ENCODE measurements at places on chromosomes 13 and 19. TPM values are rescaled to one million over a fixed set of nuclear protein-coding genes. Genes with fewer than 3 reads are reported as not detected.
A peak's percentile ranks its signal among the peaks of the same experiment; 100 is the strongest.

- no peak for DNase-seq
Observed at GRCh38 chr19:3056417-3057088, 5.7 kb downstream of the TLE5 start.

DNA sequence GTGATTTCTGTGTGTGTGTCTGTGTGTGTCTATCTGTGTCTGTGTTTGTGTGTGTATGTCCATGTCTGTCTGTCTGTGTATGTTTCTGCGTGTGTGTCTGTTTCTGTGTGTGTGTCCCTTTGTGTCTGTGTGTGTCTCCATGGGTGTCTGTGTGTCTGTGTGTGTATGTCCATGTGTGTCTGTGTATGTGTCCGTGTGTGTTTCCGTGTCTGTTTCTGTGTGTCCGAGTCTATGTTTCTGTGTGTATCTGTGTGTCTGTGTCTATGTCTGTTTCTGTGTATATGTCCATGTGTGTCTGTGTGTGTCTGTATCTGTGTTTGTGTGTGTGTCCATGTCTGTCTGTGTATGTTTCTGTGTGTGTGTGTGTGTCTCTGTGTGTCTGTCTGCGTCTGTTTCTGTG lies 276.3 kb upstream of the SOX1 start:
- no peak for DNase-seq

- no peak for DNase-seq
Observed at GRCh38 chr13:40598569-40598968, 67.9 kb downstream of the FOXO1 start.

- no peak for DNase-seq
Observed at GRCh38 chr13:52878831-52879230, 30.4 kb upstream of the PCDH8 start.

DNA sequence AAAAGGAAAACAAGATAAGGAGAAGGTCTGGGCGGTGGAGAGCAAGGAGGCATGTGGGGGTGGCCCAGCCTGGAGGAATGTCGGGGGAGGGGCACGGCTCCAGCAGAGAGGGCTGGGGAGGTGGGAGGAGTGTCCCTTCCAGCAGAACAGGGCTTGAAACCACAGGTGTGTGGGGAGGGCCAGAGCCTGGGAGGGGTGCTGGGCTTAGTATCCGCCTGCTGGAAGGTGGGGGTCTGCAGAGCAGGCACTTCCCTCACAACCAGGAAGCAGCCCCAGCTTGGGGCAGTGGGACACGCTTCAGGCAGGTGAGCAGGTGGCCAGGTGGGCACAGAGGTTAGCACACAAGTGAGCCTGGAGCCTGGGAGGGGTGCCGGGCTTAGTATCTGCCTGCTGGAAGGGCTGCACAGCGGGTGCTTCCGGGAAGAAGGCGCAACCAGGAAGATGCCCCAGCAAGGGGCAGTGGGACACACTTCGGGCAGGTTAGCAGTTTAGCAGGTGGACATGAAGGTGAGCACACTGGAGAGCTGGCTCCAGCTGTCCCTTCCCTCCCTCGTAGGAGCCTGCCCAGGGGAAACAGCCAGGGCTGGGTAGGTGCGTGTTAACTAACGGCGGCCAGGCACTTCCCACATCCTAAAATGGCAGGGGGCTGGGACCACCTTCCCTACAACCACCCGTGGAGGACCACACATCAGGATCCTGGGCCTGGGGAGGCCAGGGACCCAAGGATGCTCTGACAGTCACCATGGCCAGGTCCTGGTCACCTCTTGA lies 3.0 kb downstream of the GAS6 start:
- DNase-seq: no peak

The UBAC2 gene
- total RNA-seq: 44.0 TPM

- no peak for DNase-seq
Observed at GRCh38 chr19:805166-805551, 7.9 kb downstream of the PTBP1 start.

- DNase-seq: no peak
Observed at GRCh38 chr19:41495589-41495988, 52.6 kb downstream of the ERICH4 start.

- no peak for DNase-seq
Observed at GRCh38 chr13:108120302-108120701, 95.0 kb downstream of the LIG4 start.

- DNase-seq: no peak
Observed at GRCh38 chr13:29716493-29716892, 121.0 kb upstream of the SLC7A1 start.

- no peak for DNase-seq
Observed at GRCh38 chr19:5617080-5617479, 5.5 kb downstream of the SAFB2 start.

DNA sequence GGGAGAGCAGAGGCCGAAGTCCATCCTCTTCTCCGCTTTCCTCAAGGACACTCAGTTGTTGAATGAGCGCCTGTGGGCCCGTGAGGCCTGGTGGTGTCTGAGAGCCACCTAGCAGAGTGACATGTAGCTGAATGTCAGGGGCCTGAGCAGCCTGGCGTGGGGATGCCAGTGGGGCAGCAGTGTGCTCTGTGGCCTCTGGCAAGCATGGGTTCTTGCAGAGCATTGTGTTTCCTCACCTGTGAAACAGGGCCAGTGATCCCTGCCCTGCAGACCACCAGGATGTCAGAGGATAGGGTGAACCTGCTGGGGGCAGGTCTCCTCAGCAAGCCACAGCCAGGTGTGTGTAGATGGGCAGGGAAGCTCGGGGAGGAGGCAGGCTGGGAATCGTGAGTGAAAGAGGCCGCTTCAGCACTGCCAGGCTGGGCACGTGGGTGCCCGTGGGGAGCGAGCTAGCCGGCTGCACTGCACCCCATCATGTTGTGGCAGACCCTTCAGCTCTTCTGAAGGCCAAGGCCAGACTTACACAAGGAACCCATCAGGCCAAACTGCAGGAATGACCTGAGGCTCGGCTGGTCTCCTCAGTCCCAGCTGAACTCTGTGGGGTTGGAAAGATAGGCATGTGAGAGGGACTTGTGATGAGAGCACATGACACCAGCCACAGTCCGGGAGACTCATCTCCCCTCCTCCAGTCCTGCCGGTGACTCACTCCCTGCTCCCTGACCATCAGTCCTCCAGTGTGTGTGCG lies 5.0 kb downstream of the PPP1R37 start:
- DNase-seq: peak; percentile 90

- no peak for DNase-seq
Observed at GRCh38 chr13:78228211-78228610, 309.6 kb upstream of the EDNRB start.

GRCh38 chr19:8515317-8515716 lies 1.4 kb upstream of the ZNF414 start:
- DNase-seq: no peak

GRCh38 chr19:51546107-51546649 lies 14.7 kb upstream of the SIGLEC6 start:
- no peak for DNase-seq

Data from HepG2 (cell line).